ENCODE measurements at places on chromosomes 1 and 21.
A peak's percentile ranks its signal among the peaks of the same experiment; 100 is the strongest.

- DNase-seq = peak; percentile 34
These were observed 15.6 kb downstream of the TPM3 start for GRCh38 chr1:154176337-154176736.

DNA sequence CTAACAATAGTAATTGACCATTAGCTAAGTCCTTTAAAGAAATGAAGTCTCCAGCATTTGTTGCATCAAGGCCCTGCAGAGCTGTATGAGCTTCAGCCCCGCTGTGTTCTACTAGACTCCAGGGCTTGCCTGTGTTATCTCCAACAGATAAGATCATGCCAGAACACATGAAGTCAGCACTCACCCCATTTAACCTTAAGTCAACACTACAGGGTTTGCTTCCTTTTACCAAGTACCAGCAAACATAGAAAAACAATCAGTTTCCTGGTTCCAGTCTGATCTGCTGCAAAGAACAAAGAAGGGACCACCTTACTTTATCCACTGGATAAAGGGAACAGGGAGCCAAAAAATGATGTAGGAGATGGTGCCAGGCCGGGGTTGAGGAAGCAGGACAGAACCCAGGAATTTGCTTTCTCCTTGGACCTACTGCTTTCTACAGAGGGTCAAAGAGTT is 41.3 kb upstream of the ENAH start:
- DNase-seq = peak; percentile 87

GRCh38 chr1:75794382-75794781 is 2.3 kb upstream of the MSH4 start:
- no peak for DNase-seq

- DNase-seq = peak; percentile 64
These were observed 22.4 kb upstream of the SYNC start for GRCh38 chr1:32724678-32725614.

- no peak for DNase-seq
These were observed 22.7 kb downstream of the PLEKHA6 start for GRCh38 chr1:204337036-204337429.

GRCh38 chr21:25640943-25641292 is 1.9 kb downstream of the JAM2 start:
- no peak for DNase-seq

Measured in large intestine (tissue), 12 donors.